Hippocampal formation (tissue), 2 donors: ENCODE measurements at places on chromosomes 4 and X.

- DNase-seq = no peak
Observed at GRCh38 chr4:154854362-154854761, 73.3 kb downstream of the RBM46 start.

DNA sequence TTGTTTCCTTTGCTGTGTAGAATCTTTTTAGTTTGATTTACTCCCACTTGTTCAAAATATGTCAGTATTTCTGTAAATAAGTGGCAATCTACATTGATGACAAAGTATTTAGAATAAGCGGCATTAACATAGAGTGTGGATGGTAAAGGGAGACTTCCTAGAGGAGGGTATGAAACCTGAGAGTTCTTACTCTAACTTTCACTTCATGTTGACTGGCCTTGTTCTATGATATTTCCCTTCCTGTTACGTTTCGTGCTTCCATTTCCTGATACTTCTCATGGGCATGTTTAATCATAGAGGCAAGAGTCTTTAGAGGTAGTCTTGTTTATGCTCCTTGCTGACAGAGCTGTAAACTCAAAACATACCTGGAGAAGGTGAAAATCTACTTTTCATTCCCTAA, 408.9 kb downstream of the GLUD2 start:
- no peak for DNase-seq

DNA sequence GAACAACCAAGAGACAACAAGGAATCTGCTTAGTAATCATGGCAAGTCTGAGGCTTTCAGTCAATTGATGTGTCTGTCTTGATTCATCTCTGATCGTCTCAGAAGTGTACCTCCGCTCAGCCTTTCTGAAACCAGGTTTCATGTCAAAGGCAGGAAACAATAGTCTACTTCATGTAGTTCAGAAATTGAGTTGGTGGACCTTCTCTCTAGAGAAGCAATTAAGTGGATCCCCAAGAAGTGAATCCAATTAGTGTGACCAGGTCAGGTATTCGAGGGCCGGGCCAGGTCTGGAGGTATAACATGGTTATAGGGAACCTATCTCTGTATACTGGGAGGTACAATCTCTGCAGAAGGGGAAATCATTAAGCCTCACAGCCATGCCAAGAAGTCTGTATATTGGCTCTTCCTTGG, 32.0 kb downstream of the DAPP1 start:
- no peak for DNase-seq

DNA sequence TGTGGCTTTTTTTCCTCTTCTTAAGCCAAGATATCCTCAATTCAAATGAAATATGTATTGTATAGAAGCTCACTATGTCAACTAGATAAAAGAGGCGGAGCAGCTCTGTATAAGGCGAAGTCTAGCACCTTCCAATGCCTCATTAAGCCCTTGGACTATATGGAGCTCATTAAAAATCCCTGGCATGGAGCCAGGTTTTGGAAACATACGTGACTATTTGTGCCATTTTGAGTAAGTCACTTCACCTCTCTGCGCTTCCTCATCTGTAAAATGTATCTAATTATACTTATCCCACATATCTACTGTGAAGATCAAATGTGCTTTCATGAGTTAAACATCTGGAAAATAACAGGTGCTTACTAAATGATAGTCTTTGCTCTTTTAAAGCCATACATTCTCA, 57.2 kb downstream of the YIPF6 start:
- DNase-seq = no peak

DNA sequence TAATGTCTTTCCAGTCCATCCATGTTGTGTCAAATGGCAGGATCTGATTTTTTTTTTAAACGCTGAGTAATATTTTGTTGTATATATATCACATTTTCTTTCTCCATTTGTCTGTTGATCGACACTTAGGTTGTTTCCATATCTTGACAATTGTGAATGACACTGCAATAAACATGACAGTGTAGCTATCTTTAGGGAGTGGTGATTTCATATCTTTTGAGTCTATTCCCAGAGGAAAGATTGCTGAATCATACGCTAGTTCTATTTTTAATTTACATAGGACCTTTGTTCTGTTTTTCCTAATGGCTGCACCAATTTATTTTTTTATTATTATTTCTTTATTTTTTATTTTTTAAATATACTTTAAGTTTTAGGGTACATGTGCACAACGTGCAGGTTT, 470.7 kb downstream of the CCSER1 start:
- no peak for DNase-seq

DNA sequence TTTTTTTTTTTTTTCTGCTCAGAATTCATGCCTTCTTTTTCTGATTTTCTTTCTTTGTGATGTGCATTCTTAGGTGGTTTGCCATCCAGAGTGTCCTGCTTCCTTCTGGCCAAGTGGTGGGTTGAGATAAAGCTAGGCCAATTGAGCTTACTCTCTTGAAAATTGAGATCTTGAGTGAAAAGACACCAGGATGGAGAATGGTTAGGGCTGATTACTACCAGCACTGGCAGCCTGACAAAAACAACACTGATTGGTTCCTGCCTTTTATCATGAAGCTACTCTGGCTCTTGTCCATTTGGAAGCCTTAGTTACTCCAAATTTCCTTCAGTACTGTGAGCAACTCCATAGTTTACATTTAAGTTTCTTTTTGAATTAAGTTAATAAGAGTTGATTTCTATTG, 404.0 kb downstream of the PPARGC1A start:
- DNase-seq = no peak

DNA sequence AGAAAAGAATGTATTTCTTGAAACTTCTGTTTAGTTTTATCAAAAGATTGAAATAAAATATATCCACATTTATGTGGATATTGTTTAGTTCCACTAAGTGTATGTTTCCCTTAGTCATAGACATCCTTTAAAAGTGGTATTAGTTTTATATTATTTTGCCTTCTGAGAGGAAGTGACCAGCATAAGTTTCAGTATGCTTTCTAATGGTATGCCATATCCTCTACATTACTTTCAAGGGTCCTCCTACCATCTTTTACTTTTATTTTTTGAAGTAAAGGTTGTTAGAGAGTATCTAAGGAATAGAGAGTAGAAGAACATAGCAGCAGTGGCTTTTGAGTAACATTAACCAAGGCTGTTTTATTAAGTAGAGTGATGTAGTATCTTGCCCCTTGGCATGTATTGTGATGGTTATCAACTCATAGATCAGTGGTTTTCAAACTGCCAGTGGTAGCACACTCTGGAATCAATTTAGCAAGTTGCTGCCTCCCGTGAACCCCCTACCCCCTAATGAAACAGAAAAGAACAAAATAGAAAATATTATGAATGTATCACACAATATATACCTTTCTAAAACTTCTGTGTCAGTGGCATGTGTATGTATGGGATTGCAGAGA, 44.8 kb downstream of the RBPJ start:
- no peak for DNase-seq

DNA sequence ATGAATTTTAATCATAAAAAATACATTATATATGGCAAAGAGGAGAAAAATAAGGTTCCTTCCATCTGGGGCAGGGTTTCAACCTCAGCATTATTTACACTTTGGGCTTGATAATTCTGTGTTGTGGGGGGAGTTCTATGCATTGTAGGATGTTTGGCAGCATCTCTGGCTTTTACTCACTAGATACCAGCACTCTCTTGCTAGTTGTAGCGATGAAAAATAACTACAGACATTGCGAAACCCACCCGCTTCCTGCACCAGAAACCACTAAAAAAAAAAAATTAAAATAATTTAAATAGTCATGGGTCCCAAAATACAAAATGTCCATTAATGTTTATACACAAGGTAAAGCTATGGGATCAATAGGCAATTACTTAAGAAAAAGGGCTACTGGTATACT, 52.7 kb downstream of the PPP3CA start:
- no peak for DNase-seq

DNA sequence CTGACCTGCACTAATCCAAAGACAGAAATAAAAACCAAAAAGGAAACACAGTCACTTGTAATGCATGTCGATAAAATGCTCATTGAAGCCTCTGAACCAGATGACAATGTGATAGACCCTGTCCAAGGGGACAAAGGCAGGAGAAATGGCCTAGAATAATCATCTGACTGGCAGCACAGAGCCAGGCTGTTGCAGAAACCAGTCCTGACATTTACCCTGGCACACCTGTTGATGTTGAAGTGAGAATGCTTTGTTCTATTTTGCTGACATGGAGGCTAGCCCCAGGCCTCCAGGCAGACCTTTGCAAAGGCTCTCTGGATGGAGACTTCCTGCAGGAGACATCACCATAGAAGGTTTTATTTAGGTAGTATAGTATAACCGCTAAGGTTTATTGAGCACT, 41.0 kb downstream of the TFDP3 start:
- no peak for DNase-seq
